ENCODE measurements at places on chromosomes 16 and 17.

- no peak for DNase-seq
Measured at GRCh38 chr17:1002771-1003555, 6.0 kb downstream of the TIMM22 start.

GRCh38 chr17:72761431-72761830 lies 331.1 kb downstream of the SLC39A11 start:
- DNase-seq: no peak

DNA sequence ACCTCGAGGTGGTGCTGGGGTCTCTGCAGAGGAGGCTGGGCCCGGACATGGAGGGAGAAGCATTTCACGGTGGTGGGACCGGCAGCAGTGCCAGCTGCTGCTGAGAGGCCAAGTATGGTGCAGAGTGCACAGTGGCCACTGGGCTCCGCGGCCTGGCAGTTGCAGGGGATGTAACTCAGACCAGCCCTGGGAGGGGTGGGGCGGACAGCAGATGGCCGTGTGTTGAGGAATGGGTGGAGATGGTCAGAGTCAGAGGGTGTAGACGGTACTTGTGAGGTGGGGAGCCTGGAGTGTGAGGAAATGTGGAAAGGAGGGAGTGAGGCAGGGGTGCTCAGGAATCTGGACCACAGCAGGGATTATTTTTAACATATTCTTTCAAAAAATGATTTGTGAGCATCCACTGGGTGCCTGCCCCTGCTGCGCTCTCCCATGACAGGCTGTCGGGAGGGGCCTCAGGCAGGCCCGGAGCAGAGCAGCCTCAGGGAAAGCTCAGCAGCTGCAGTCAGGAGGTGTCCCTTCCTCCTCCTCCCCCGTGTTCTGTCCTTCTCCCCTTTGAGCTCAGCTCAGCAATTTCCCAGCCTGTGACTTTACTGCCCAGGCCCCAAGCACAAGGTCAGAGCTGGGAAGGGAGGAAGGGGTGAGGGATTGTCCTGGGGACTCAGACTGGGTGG lies 113.1 kb downstream of the RAP1GAP2 start:
- DNase-seq: no peak

DNA sequence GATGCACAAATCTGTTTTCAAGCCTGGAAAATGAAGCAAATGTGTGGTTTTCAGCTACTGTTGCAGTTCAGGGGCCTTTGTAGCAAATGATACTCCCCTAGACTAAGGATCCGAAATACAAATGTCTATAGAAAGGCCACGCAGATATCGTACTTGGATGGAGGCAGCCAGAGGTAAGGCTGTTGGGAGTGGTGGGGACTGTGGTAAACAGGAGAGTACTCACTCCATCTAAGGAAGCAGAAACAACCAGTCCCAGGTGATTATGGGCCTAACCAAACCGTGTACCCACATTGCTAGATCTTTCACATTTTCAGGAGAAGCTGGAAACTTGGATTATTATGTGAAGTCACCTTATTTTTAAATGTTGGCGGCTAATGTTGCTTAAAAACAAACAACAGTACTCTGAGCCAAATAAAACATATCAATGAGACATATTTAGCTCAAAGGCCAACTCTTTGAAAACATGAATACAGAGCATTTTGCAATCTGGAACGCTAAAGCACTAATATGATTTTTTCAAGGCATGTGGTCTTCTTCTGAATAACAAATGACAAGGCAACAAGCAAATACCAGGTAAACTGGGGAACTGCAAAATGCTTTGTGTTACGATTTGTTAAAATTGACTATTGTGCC lies 110.1 kb downstream of the YPEL2 start:
- no peak for DNase-seq

DNA sequence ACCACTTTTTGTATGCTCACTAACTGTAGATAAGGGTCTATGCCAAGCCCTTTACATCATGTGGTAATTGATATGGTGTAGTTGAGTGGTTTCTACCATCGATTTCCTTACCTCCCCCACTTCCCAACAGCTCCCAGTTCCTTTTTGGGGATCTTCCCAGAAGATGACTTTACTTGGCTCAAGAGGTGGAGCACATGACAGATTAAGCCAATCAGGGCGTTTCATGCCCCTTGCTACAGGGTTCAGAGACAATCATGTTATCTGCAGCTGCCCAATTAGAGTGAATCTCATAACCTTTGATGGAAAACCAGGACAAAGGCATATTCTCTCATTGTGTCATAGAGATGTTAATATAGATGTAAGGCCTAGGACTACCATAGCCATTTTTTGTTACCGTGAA lies 16.2 kb upstream of the BMERB1 start:
- DNase-seq: no peak

DNA sequence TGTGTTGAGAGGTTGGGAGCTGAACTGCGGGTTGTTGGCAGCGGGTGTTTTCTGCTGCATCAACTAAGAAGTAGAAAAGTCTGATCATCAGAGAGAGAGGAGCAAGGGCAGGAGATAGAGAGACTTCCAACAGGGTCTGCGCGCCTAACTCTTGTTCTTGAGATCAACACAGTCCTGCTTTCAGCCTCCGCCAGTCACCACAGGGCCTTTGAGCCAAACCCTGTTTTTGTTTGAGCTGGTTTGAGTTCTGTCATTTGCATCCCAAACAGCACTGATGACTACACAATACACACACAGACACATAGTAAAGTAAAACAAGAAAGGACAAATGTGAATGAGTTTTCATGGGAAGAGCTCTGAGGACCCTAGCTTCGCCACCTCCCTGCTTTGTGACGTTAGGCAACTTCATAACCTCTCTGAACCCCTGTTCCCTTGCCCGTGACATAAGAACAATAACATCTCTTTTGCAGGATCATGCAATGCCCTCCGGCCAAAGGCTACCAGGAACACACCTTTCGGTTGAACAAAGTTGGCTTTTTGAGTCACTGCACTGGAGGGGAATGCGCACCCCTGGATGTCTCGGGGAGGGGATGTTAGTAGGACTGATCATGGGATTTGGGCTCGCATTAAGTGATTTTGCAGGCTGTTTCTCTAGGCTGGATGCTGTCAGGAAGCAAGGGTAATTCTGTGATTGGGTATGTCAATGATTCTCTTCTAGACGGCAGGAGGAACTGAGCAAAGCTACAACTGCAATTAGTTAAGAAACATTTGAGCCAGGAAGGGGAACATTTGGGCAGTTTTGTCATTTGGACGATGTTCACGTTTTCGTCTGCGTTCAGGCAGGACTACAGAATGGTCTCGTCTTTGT lies 92.3 kb downstream of the C16orf78 start:
- DNase-seq: no peak

DNA sequence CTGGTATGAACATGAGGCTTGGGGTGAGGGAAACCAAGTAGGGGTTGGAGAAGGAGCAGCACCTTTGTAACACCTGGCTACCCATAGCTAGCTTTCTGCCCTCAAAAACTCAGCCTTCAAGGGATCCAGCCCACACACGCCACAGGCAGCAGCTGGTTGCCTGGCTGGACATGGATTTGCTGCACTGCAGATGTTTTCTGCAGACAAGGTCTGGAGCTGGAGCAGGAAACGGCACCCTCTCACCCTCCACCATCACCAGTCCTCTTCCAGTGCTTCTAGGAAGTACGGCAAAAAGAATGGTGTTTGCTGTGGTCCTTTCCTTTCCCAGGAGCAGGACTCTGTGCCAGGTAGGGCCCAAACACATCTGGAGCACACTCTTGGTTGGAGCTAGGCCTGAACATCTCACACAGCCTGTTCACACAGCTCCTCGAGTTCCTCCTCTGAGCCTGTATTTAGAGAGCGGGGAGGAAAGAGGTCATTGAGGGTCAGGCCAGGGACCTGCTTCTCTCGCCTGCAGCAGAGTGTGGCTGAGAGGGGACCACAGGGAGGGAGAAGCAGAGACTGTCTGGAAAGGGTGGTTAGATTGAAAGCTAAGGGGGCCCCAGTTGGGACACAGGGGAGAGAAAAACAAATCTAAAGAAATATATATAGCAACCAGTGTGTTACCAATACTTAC lies 2.7 kb upstream of the SUPT4H1 start:
- DNase-seq: no peak

- DNase-seq: peak; percentile 29
Measured at GRCh38 chr17:28282596-28282995, 36.4 kb upstream of the TMEM97 start.

GRCh38 chr17:42675965-42676423 lies 800 bp downstream of the PLEKHH3 start:
- DNase-seq: peak; percentile 34

DNA sequence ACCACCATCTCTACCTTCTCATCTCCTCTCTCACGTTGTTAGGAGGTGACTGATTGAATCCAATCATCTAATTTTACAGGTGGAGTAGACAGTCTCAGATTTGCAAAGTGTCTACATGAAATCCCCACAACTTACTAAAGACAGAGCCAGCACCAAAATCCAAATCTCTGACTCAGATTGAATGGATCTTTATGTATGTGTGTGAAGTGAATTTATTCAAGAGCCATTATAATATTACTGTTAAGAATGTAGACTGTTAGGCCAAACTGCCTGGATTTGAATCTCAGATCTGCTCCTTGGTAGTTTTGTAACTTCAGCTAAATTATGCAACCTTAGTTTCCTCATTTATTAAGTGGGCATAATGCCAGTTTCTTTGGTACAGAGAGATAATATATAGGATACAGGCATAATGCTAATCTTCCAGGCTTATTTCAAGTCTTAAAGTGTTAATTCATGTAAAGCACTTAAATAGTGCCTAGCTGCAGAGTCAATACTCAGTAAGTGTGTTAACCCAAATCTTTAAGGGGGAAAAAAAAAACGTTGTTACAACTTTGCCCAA lies 12.7 kb downstream of the CNEP1R1 start:
- DNase-seq: no peak

DNA sequence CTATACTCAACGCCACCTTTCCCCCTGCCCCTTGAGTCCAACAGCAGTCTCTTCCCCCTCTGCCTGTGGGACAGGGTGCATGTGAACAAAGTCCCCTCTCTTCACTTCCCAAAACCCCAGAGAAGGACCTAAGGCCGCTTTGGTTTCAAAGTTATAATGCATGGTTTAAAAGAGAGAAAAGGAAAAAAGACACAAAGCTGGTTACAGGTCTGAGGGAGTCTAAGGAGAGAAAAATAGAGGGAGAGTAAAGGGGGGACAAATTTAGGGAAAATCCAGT lies 1.1 kb upstream of the GABARAP start:
- DNase-seq: no peak

DNA sequence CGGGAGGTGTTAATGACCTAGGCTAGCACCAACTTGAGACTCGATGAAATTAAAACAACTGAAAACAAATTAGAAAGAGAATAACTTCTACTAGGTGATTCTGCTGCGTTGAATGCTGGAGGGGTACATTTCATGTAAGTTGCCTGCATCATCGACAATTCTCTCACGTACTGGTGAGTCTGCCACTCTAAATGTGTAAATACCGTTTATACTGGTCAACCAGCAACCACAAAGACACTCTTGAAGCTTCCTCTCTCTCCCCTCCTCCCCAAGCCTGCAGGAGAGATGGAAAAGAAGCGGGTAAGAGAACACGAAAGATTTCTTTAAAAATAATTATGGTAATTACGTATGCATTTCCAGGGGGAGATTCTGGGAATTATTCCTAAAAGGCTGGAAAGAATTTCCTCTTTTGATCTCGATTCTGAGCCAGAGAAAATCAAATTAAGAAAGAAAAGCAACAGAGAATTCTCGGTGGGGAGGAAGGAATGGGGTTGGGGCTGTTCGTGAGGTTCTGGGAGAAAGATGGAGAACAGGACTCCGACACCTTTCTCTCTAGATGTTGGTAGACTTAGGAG lies 68.6 kb upstream of the MRTFB start:
- no peak for DNase-seq

- DNase-seq: no peak
Measured at GRCh38 chr17:55588446-55589242, 77.4 kb upstream of the SMIM36 start.

GRCh38 chr17:44307387-44308186 lies 814 bp upstream of the RUNDC3A start:
- peak; percentile 74 for DNase-seq

DNA sequence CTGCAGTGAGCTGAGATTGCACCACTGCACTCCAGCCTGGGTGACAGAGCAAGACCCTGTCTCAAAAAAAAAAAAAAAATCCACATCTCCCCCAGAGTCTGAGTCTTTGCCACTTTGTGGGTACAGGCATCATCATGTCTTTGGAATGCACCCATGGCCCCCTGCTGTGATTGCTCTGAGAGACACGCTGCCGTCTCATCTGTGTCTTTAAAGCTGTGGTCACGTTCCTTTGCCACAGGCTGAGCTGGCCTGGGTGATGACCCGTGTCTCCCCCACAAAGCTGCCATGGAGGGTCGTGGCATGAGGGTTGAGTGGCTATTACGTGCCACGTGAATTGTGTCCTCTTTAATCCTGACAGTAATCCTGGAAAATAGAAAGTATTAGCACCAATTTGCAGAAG lies 20.2 kb downstream of the CRISPLD2 start:
- peak; percentile 25 for DNase-seq

DNA sequence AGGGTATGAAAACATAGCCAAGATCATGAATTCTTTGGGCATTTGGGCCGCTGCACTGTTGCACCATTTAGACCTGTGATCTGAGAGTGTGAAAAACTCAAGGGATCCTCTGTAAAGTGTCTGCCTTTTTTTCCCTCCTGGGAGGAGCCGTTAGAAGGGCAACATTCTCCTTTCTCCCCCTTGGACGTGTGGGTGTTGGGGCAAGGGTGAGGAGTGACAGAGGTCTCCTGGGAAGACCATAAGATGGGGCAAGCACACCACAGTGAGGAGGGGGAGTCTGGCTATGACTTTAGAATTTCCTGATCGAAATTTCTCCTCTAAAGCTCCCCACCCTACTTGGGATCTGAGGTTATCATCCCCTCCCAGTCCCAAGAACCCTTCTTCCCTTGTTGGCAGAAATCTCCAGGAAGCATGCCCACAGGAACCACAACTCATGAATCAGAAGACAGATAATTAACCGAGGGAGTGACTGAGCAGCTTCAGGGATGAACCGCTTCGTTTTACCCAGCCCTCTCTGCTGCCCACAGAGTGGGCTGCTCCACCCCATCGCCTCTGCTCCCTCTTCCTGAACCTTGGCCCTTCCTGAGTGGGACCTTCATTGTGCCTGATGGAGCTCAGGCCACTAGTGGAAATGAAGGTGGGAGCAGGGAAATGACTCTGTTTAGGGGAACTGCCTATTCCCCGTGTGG lies 4.2 kb downstream of the ITGB3 start:
- peak; percentile 68 for DNase-seq

- no peak for DNase-seq
Measured at GRCh38 chr16:56530872-56531271, 11.0 kb upstream of the BBS2 start.

DNA sequence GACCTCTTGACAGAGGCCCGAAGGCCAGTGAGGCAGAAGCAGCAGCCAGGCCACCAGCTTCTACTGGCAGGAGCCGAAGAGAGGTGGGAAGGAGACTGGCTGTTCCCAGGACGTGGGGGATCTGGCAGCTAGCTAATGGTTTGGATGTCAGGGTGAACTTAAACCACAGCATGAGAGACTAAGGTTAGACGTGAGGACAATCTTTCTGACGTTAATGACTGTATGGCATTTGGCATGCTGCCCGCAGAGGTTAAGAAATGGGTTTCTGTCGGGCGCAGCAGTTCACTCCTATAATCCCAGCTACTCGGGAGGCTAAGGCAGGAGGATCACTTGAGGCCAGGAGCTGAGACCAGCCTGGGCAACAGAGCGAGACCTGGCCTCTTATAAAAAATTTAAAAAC lies 6.3 kb upstream of the KRT13 start:
- no peak for DNase-seq

GRCh38 chr16:85027958-85028684 lies 526 bp downstream of the KIAA0513 start:
- no peak for DNase-seq
